Ovary (tissue), 10 donors: ENCODE measurements at places on chromosomes 4 and X. TPM values are rescaled to one million over a fixed set of nuclear protein-coding genes. Genes with fewer than 3 reads are reported as not detected.

The PTPN13 gene
- total RNA-seq: 38.5 TPM

DNA sequence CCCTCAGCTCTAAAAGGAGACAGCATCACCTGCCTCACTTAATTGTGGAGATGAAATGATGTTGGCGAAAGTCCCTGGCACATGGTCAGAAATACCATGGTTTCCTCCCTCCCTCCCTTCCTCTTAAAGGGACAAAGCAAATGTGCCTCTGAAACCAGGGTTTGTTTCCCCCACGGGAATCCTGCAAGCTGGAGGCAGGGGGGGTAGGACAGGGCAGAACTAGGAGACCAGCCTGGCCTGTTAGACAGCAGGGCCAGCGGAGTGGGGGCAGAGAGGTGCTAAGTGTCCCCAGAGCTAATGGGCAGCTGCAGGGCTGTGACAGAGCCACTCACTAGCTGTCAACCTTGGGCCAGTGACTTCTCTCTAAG lies 5.7 kb downstream of the RTL5 start:
- no peaks in the 10 kb centered on the region for H3K36me3 ChIP-seq
- H3K4me3 ChIP-seq: no peak overlapping the region
- no peaks in the 10 kb centered on the region for H3K27me3 ChIP-seq
- H3K4me1 ChIP-seq: no peaks in the 10 kb centered on the region
- H3K27ac ChIP-seq: no peak overlapping the region
- DNase-seq: no peak

The PCDH10 gene
- 0.23 TPM for total RNA-seq

GRCh38 chrX:65635822-65636221 lies 31.6 kb upstream of the MSN start:
- DNase-seq: no peak
- peaks cover 1% of the 10 kb centered on the region for H3K4me1 ChIP-seq
- no peaks in the 10 kb centered on the region for H3K27me3 ChIP-seq
- no peak overlapping the region for H3K4me3 ChIP-seq

The FRG2 gene
- not detected for total RNA-seq
